ENCODE measurements at places on chromosomes 12 and 14.
A peak's percentile ranks its signal among the peaks of the same experiment; 100 is the strongest.

- DNase-seq = no peak
Observed at GRCh38 chr12:56154246-56154771, 1.9 kb downstream of the MYL6B start.

GRCh38 chr12:113664224-113664681 lies 192.6 kb upstream of the LHX5 start:
- DNase-seq = no peak

GRCh38 chr12:32777159-32777558 lies 21.5 kb upstream of the YARS2 start:
- DNase-seq = no peak

GRCh38 chr14:60242429-60242828 lies 6.6 kb upstream of the PPM1A start:
- DNase-seq = no peak

GRCh38 chr12:20513189-20513588 lies 144.9 kb downstream of the PDE3A start:
- no peak for DNase-seq

GRCh38 chr14:43147485-43147884 lies 1359.6 kb downstream of the FSCB start:
- no peak for DNase-seq

GRCh38 chr14:61653507-61653906 lies 41.8 kb upstream of the HIF1A start:
- no peak for DNase-seq

GRCh38 chr14:103489621-103490020 lies 33.0 kb downstream of the CKB start:
- no peak for DNase-seq

GRCh38 chr12:27460471-27460978 lies 14.0 kb downstream of the SMCO2 start:
- no peak for DNase-seq

- no peak for DNase-seq
Observed at GRCh38 chr14:63941023-63941422, 88.2 kb downstream of the SYNE2 start.

- DNase-seq = no peak
Observed at GRCh38 chr12:8985213-8985754, 4.1 kb upstream of the KLRG1 start.

- DNase-seq = no peak
Observed at GRCh38 chr12:6327229-6328041, 14.4 kb downstream of the TNFRSF1A start.

GRCh38 chr14:39023939-39024871 lies 78.8 kb downstream of the SEC23A start:
- no peak for DNase-seq

DNA sequence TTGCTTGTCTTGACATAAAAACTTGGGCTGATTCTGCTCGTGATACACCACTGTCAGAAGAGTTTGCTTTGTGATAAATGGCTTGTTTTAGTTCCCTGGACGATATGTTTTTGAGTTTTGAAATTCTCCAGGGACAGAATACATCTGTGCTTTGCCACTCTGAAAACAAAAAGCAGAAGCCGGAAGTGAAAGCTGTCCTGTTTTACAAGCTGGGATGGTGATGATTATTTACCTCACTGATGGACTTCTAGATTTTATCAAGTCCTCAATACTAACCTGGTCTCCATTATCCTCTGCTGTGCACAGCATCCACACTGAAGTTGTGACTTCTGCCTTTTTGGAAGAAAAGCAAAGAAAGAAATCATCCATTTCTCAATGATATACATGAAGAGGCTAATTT lies 251.6 kb downstream of the TRHDE start:
- no peak for DNase-seq

GRCh38 chr12:23893611-23894010 lies 55.9 kb downstream of the SOX5 start:
- DNase-seq = no peak

GRCh38 chr12:34599530-34600513 lies 577.5 kb downstream of the ALG10 start:
- DNase-seq = no peak

- DNase-seq = no peak
Observed at GRCh38 chr12:90226211-90226610, 517.6 kb upstream of the ATP2B1 start.

- no peak for DNase-seq
Observed at GRCh38 chr14:103563226-103563620, 463 bp downstream of the COA8 start.

- DNase-seq = no peak
Observed at GRCh38 chr14:21258005-21258888, 11.0 kb downstream of the HNRNPC start.

GRCh38 chr12:12392413-12392812 lies 35.5 kb downstream of the BORCS5 start:
- no peak for DNase-seq

GRCh38 chr12:92208613-92209121 lies 63.0 kb upstream of the BTG1 start:
- DNase-seq = no peak

DNA sequence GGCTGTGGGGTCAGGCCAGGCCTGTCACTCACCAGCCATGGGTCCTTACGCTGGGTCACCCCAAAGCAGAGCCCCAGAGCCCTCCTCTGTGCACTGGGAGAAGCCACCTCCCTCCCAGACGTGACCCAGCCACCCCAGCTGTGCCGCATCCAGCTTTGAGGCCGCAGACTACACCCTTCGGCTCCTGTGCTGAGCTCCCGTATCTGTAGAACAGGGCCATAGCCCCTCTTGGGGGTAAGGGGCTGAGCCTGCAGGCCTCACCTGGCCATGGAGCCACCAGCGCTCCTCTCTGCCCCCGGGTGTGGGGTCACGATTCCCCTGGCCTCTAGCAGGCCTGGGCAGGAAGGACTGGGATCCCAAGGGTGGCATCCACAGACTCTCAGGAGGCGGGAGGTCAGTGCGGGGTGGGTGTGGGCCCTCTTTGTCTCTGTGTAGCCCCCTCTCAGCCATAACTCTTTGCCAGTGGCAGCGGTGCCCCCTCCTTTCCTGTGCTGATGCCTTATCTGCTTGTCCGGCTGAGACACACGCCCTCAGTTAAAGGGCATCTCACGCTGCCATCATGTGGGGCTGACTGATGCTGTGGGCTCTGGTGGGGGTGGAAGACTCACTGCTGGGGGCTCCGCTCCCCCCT lies 16.3 kb downstream of the ASPG start:
- no peak for DNase-seq

- no peak for DNase-seq
Observed at GRCh38 chr12:112419297-112420133, 768 bp downstream of the PTPN11 start.

GRCh38 chr12:128959901-128960300 lies 106.6 kb downstream of the GLT1D1 start:
- no peak for DNase-seq

GRCh38 chr14:81484120-81484519 lies 49.5 kb downstream of the SEL1L start:
- no peak for DNase-seq

DNA sequence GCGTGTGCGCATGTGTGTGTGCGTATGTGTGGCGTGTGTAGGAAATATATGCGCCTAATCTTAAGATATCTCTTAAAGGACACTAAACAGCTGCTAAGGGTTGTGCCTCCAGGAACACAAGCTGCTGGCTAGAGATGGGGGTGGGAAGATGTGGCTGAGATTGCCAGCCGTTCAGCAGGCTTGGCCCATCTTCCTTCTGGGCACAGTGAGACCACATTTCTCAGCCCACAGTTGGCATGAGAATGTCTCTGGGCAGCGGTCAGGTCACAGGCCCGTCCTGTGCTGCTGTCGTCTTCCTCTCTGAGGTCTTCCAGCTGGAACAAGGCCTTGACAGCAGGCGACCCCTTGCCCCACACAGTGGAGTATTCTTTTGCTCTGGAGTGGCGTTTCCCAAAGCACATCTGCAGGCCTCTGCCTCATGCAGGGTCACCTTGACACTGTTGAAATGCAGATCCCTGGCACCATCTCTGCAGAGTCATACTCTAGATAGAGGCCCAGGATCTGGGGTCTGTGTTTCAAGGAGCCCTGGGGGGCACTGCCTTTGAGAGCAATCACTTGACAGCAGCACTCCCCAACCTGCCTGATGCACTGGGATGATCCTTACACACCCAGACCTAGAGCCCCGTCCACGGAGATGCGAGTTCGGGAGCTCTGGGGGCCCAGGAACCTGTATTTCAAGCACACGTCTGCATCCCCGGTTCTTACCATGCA lies 335.5 kb upstream of the SFSWAP start:
- DNase-seq = no peak

DNA sequence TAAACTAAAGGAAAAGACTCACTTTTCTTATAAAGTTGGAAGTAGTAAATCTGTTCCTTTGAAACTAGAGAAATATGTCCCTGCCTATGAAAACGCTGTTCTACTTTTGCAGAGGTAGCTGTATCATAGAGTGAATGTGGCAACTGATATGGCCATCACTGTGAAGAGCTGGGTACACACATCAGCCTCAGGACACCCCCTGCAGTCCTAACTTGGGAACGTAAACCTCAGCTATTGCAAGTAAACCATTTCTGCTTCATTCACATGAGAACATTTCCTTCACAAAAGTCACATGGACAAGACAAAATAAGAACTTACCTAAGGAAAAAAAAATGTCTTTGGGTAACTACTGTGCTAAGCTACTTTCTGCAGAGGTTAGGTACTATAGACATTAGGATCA lies 233.3 kb upstream of the PPFIA2 start:
- no peak for DNase-seq

DNA sequence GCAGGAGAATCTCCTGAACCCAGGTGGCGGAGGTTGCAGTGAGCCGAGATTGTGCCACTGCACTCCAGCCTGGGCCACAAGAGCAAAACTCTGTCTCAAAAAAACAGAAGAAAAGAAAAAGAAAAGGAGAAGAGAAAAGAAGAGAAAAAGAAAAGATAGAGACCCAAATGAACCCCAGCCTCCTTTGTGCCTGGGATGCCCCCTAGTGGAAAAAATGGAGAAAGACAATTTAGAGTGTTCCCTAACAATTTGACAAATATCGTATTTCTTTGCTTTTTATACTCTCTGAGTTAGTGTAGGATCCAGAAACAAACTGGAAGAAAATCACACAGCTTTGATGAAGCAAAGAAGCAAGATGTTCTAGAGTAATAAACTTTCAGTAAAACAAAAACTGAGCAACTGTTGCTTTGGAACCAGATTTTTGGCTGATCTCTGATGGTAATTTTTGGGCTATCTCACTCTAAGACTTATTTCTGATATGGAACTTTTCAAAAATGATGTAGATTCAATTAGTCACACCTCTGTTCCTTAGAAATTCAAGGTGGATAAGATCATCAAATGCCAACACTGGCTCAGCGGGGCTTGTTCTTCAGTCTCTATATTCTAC lies 18.6 kb upstream of the PRKAB1 start:
- no peak for DNase-seq

GRCh38 chr12:118541071-118541470 lies 164.7 kb downstream of the SUDS3 start:
- no peak for DNase-seq

DNA sequence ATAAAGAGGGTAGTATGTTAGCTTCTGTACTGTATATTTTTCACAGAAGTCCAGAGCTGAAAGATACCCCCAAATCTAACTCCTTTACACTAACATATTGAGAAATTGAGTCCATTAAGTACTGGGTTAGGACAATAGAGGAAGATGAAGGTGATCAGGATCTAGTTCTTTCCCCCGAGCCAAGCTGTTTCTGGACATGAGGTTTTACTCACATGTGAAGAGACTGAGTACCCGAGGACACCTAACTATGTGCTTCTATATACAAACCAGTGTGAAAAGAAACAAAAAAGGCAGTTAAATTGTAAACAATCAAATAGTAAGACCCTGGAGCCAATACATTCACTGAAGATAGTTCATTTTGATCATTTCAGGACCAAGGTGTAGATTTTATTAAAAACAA lies 3.8 kb upstream of the TRHDE start:
- no peak for DNase-seq

DNA sequence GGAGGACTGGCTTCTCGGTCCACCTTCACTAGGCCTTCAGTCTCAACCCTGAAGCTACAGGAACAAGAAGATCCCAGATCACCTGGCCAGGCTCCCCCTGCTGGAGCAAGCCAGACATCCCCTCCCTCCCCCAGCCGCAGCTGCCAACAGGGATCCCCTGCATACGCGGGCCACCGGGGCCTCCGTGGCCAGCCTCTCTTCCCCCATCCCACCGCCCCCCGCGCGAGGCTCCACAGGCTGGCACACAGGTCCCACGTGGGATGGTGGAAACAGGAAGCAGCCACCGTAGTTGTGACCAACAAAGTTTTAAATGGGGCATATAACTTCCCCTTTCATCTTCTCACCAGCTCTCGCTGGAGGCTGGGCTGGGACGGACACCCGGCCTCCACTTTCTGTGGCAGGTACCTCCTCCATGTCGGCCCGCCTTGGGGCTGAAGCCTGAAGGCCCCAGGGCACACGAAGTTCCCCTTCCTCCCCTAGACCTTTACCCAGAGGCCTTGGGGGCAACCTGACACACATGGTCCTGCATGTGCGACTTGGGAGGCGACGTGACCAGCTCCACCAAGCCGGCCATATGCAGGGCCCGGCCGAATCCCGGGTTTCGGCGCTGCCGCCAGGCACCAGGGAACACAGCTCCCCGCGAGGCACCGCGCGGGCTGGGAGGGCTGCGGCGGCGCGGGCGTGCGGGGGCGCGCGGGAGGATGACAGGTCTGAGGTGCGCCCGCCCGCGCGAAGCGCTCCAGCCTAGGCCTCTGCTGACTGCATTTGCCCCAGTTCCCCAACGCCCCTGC lies 44.4 kb upstream of the PNMA1 start:
- peak; percentile 35 for DNase-seq

- no peak for DNase-seq
Observed at GRCh38 chr14:65769151-65769550, 356.6 kb downstream of the FUT8 start.

- DNase-seq = no peak
Observed at GRCh38 chr14:95039259-95039992, 117.9 kb downstream of the DICER1 start.

- no peak for DNase-seq
Observed at GRCh38 chr12:958588-959123, 9.2 kb upstream of the RAD52 start.

GRCh38 chr12:50584135-50584534 lies 79.3 kb downstream of the DIP2B start:
- no peak for DNase-seq

DNA sequence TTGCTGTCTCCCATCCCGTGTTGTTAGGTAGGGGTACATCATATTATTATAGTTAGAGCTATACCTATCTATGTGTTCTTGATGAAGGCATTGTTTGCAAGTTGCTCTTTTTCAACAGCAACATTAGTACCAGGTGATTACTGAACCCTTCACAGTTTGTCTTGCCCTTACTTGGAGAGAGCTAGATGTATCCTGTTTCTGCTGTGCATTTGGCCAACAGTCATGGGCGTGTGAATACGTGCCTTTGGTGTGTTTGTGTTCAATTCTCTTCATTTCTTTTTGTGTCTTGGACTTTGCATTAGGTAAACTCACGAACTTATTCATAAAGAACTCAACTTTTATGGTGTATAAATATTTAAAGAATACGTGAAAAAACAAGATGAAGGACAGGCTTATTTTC lies 14.3 kb downstream of the ARF6 start:
- DNase-seq = no peak

GRCh38 chr12:5268424-5269210 lies 163.3 kb upstream of the NTF3 start:
- no peak for DNase-seq
